ENCODE measurements at places on chromosomes 5 and 9. TPM values are rescaled to one million over a fixed set of nuclear protein-coding genes. Genes with fewer than 3 reads are reported as not detected.

- DNase-seq: peak; percentile 80
These were observed 27.3 kb upstream of the IL17B start for GRCh38 chr5:149406203-149406978.

- no peak for DNase-seq
These were observed 290.0 kb downstream of the ARRDC3 start for GRCh38 chr5:91092859-91093783.

- DNase-seq: no peak
These were observed 190.7 kb upstream of the SLC27A6 start for GRCh38 chr5:128774605-128775004.

PCDHGC3 gene
- total RNA-seq: 13.9 TPM
